ENCODE measurements at places on chromosomes 3 and 15.

GRCh38 chr3:47540281-47540680 is 26.8 kb upstream of the ELP6 start:
- no peak for DNase-seq

- no peak for DNase-seq
These were observed 21.2 kb upstream of the LMOD3 start for GRCh38 chr3:69143612-69144011.

- no peak for DNase-seq
These were observed 45.5 kb upstream of the PRR23E start for GRCh38 chr3:127147291-127147885.

GRCh38 chr15:88269356-88270062 is 13.0 kb upstream of the NTRK3 start:
- no peak for DNase-seq

GRCh38 chr3:147513785-147514184 is 104.6 kb downstream of the ZIC1 start:
- DNase-seq = no peak

DNA sequence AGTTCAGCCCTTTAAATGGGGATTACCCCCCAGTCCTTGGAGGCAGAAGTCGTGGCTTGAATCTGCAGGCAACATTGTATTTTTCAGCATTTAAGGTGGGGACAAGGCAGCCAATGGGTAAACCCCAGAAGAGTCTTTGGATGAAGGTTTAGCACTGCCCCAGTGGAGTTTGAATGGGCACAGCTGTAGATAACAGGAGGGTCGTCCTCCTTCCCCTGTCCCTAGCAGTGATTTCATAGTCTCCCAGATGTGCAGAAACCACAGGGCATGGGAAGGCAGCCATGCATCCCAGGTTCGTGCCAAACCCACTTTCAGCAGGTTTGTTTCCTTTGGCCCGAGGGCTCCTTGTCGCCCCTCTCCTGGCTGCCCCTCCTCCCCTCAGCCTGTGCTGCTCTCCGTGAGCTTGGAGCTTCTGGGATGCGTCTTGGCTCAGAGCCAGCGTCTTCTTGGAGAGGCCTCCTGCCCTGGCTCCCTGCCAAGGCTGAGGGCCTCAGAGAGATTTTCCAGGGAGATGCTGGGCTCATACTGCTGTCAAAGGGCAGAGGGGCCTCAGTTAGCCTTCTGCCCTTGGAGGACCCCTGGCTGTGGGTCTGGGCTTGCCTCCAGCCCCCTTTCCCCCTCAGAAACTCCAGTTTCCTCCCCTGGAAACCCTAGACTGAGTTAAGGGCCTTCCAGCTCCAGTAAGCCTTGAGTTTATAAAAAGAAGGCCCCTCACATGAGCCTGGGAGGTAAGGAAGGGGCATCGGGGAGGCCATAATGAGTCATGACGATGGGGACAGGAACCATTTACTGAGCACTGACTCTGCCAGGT is 48.9 kb upstream of the POLG start:
- DNase-seq = no peak

GRCh38 chr15:100309109-100310040 is 32.4 kb downstream of the ADAMTS17 start:
- no peak for DNase-seq

- no peak for DNase-seq
These were observed 478.8 kb downstream of the EPHA3 start for GRCh38 chr3:89586256-89586655.

- DNase-seq = no peak
These were observed 18.3 kb upstream of the CD200 start for GRCh38 chr3:112314649-112315048.

DNA sequence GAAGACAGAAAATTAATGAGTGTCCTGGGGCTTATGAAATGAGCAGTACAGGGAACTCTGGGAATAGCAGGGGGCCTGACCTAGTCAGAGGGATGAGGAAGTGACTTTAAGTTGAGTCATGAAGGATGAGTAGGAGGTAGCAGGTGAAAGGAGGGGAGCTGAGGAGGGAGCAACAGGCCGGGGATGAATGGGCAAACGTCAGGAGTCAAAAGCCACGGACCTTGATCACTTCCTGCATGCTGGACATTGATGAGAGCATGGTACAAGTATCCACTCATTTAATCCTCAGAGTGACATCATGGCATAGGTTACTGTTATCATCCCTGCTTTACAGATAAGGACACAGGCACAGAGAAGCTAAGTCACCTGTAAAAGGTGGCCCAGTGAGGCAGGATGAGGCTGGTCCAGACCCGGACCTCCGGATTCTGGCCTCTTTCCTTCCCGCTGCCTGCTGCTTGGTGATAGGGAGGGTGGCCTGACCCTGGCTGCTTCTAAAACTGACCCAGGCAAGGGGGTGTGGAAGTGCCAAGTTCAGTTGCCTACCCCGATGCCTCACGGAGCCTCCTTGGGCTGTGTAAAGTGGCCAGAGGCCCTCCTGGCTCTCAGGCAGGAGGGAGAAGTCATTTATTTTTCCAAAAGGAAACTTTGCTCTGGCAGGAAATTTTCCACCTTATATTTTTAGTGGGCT is 7.6 kb downstream of the CORO2B start:
- no peak for DNase-seq

- no peak for DNase-seq
These were observed 1.7 kb downstream of the NT5DC2 start for GRCh38 chr3:52531860-52532516.

GRCh38 chr3:124276133-124276532 is 284.2 kb upstream of the ROPN1 start:
- DNase-seq = no peak

GRCh38 chr3:117433427-117433826 is 723.8 kb downstream of the TUSC7 start:
- DNase-seq = no peak

All from cortex of kidney (tissue), 1 donor.